Fibroblast of skin of left quadriceps (primary cell): ENCODE measurements at places on chromosomes 1 and 21.

DNA sequence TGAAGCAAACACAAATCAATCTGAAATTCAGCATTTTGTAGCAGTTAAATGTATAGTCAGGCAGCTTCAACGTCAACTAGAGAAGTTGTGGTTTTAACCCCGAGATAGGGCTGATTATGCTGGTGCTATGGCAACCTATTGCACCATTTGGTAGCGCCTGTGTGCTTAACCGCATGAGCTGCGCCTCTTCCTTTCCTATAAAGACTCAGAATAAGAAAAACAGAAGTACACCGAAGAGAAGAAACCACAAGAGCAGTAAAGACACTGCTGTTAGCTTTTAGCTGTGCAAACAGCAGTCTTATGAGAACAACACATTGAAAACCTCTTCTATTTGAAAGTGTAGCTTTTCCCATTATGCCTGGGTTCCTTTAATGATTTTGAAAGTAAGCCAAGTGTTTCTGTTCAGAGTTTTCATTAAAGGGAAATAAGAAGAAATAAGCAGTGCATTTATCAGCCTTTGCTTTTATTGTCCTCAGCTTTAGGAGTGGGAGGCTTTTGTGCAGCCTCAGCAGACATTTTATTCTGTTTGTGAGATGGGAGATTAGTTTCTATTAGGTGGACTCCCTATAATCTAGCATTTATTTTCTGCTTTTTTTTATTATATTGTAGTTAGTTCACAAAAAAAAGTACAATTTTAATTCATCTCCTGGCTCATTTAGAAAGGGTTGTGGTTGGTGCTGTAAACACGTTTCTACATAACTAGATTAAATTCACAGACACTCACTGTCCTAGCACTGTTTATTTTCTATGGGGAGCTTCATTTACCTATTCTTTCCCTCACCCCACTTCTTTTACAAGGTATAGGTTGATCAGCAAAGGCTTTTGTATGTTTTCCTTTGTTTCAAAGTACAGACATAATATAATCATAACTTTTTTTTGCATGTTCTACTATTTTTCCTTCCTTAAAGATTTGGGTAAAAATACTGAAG is 43.3 kb downstream of the PTPRC start:
- DNase-seq, result peak; percentile 95

DNA sequence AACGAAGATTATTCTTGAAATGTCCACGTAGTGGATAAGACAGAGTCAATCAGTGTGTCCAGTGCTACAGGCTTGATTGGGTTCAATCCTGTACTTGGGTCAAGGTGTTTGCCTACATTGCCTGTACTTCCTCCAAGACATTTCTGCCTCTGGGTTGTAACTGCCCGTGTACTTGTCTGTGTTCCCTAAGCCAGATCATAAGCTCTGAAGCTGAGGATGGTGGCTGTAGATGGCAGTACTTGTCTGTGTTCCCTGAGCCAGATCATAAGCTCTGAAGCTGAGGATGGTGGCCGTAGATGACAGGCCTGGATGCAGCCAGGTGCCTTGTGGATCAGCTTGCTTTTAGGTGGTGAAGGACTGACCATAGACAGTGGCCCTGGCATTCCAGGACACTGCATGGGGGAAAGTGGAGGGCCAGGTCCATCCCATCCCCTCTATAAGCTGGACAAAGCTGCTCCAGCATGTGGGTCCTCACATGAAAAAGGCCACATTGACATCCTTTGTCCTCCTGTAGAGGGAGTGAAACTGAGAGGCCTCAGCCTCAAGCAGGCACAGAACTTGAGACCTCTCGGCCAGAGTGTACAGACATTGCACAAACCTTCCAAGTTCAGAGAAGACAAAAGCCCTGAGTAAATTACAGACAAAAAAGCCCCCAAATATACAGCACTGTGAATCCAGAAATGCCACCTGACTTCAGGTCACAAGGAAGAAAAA is 2.0 kb upstream of the SRM start:
- no peak for DNase-seq

- DNase-seq, result no peak
These were observed 10.9 kb downstream of the NR5A2 start for GRCh38 chr1:200038325-200038980.

- no peak for DNase-seq
These were observed 11.9 kb upstream of the GPX7 start for GRCh38 chr1:52590266-52590665.

GRCh38 chr1:154418062-154418921 is 13.1 kb downstream of the IL6R start:
- no peak for DNase-seq

DNA sequence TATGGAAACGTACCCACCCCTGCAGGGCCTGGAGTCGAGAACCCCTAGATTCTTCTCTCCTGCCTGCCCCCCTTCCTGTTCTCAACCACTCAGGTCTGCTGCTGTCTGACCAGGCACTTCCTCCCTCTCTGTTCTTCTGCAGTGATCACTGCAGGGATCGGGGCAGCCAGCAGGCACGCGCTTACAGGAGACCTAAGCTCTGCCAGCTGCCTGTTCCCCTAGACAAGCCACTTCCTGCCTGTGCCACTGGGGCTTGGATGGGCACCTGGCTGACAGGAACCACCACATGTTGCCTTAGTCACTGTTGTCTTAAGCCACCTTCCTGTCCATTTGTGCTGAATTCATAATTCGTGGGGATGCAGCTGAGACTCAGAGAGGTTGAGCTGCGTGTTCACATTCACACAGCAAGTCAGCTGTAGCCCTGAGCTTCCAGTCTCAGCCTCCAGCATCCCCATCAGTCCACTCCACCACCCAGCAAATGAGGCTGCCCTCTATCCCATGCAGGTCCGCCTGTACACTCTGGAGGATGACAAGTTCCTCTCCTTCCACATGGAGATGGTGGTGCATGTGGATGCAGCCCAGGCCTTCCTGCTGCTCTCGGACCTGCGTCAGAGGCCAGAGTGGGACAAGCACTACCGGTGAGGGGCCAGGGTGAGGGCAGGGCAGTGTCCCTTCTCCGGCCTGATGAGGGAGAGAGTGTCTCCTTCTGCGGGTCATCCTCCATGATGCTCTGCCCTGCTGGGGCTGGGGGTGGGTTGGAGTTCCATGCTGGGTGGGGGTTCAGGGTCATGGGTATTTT is 18.6 kb downstream of the FAM151A start:
- DNase-seq, result no peak

DNA sequence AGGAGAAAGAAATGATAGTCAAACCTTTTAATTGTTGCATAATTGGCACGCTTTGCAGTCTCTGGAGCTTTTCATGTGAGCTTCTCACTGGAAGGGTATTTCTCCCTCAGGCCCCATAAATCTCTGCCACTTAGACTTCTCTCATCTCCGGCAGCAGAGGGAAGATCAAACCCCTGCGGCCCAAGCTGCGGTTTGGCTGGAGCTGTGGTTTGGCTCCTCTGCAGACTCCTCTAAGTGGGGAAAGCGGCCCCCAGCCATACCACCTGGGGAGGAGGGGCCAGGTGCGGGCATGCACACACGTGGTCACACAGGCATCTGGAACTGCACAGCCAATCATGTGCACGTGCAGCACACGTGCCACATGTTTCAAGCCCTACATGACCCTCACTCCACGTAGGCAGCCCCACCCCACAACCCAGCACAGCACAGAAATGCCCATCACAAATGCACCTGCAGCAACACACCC is 58.3 kb downstream of the UBE2T start:
- DNase-seq, result peak; percentile 93
